DMS79 (cell line): ENCODE measurements at places on chromosomes 2 and 18.

GRCh38 chr2:130996691-130997090 lies 96.6 kb downstream of the FAM168B start:
- DNase-seq, result no peak

- no peak for DNase-seq
Observed at GRCh38 chr18:49537232-49537896, 24.5 kb upstream of the LIPG start.

GRCh38 chr2:167726788-167727187 lies 520.6 kb downstream of the STK39 start:
- DNase-seq, result no peak

DNA sequence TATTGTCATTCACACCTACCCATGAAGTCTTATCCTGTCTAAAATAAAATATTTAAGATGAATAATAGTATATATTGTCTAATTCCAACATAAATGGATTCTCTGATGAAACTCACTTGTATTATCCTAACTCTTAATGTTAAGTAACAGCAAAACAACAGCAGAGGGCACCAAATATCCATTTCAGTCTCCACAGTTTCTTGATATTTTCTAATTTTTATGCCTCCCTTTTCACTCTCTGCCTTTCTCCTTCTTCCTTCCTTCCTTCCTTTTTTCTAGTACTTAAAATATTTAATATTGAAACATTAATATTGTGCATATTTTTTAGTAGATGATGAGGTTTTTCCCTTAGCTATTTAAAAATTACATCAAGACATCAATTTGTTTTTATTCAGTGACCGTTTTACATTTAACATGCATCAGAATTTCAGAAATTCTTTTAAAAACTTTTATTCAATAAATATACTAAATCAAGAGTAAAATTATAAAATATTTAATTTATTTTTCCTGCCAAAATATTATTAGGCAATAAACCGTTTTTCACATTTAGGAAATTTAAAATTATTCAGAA lies 97.6 kb downstream of the WDR7 start:
- DNase-seq, result peak; percentile 28

DNA sequence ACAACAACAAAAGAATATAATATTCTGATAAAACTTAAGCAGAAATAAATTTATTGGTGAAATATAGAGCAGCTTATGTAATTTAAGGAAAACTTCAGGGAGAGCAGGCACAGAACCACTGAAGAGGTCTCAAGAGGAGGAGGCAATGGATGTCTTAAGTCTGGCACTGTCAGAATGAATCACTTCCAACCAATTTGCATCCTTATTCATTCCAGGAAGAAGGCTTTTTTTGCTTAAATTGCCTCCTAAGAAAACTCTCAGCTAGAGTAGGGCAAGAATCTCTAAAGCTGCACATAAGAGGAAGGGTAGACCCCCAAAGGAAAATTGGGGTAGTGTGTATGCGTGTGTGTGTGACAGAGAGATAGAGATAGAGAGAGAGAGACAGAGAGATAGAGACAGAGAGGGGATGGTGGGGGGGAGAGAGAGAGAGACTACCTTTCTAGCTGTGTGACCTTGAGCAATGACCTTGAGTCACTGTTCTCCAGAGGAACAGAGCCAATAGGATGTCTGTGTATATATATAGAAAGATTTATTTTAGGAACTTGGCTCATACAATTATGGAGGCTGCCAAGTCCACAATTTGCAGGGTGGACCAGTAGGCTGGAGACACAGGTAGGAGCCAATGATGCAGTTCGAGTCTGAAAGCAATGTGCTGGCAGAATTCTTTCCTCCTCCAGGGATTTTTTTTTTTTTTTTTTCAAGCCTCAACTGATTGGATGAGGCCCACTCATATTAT lies 96.4 kb upstream of the LINC00305 start:
- no peak for DNase-seq

- no peak for DNase-seq
Observed at GRCh38 chr18:23415515-23415914, 37.6 kb upstream of the RIOK3 start.

GRCh38 chr2:31032475-31032874 lies 105.8 kb downstream of the GALNT14 start:
- no peak for DNase-seq

DNA sequence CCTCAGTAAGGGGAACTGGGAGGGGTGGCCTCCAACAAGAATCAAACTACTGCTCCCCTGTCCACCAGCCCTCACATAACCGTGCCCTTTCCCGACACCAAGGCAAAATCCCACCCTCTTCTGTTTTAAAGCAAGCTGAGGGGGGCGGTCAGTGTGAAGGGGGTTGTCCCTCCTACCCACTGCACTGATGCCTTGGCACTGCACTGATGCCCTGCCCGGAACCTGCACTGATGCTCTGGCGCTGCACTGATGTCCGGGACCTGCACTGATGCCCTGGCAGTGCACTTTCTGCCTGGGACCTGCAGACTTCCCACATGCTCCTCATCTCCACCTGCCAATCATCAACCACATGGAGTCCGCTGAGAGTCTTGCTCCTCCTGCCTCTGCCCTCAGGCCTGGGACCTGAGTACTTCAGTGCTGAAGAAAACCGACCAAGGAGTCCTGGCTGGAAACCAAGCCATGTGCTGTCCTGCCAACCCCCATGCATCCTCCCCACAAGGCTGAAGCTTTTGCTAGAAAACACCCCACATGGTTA lies 179.5 kb downstream of the SMAD2 start:
- DNase-seq, result no peak

DNA sequence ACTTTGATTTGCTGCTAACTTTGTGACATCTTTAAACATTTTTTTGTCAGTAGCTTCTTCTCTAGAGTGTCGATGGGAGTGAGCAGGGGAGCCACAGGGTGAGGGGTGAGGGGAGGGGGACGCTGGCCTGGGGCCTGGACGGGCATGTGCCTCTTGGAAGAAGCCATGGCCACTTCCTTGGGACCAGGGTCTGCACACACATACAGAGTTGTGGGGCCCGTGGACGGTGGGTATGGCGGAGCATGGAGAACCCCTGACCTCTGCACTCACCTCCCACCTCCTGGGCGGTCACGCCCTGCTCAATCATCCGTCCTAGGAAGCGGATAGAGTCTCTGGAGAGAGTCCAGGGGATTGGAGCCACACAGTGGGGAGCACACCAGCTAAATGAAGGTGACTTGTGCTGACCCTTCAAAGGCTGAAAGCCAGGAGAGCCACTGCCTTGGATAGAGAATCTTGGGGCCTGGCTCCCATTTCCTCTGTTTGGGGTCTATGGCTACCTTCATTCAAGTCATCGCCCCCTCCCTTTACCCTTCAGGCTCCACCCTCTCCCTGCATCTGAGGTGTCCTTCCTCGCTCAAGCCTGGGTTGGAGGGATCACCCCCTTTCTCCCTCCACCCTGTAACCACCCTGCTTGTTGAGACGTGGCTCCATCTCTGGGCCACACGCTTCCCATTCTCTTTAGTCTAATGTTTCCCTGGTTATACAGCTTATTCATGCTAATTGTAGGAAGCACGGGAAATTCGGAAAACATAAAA lies 63.9 kb upstream of the HAAO start:
- no peak for DNase-seq

DNA sequence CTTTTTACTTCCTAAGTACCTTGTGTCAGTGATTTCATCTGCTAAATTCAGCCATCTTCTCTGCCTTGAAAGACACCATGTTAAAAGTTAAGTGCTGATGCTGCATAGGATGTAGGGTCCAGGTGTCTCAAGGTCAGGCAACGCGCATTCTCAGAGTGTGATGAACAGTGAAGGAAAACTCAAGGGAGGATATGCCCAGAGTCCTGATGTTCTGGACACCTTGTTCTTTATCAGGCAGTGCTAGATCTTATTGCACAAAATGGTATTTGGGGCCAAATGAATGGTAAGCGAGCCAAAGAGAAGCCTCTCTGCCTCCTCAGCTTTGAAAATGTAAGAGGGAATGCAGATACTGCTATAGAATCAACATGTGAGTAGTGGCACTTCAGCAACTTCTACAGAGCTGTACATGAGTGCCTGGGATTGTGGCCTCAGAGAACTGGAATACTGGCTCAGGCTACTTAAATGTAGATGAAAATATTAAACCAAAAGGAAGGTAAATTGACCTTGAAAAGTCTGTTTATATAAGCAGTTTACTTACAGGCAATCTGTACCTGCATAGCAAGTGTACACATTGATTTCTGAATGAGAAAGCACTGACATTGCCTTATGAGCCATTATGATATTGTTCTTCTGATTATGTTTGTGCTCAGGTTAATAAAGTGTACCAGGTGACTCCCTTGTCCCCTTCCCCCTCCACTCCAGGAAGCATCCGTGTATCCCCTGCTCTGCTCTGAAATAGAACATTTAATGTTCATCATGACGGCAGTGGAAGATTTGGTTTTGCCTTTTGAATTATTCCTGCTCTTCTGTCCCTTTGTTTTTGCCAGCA lies 86.7 kb upstream of the RANBP2 start:
- peak; percentile 66 for DNase-seq

DNA sequence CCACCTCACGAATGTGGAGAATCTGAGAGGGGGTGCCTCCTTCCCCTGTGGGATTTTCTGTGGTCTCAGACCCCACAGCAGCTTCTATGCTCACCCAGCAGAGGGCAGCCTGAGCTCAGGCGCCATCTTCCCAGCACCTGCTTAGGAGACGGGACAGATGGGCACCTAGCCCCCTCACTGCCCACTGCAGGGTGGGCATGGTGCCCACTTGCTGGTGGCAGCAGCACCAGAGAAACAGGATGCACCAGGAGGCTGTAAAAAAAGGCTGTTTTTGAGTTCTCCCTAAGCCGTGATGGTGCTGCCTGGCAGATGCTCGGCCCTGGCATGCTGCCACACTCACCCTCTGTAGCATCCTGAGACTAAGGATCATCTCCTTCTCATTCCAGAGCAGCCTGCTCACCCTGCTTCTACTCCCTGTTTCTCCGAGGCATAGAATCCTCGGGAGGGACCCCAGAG lies 19.1 kb upstream of the SLC20A1 start:
- peak; percentile 46 for DNase-seq

- no peak for DNase-seq
Observed at GRCh38 chr2:83887757-83888156, 571.3 kb downstream of the SUCLG1 start.

GRCh38 chr18:53984021-53984420 lies 240.4 kb downstream of the MBD2 start:
- no peak for DNase-seq

- DNase-seq, result no peak
Observed at GRCh38 chr2:46569061-46569560, 89.7 kb downstream of the TMEM247 start.
